ENCODE measurements at places on chromosomes 11 and 22.

- DNase-seq = no peak
Observed at GRCh38 chr22:37624876-37625275, 14.6 kb upstream of the SH3BP1 start.

- DNase-seq = no peak
Observed at GRCh38 chr11:130418756-130419155, 9.7 kb downstream of the ADAMTS8 start.

GRCh38 chr11:65546217-65546958 is 11.8 kb downstream of the LTBP3 start:
- DNase-seq = peak; percentile 99

DNA sequence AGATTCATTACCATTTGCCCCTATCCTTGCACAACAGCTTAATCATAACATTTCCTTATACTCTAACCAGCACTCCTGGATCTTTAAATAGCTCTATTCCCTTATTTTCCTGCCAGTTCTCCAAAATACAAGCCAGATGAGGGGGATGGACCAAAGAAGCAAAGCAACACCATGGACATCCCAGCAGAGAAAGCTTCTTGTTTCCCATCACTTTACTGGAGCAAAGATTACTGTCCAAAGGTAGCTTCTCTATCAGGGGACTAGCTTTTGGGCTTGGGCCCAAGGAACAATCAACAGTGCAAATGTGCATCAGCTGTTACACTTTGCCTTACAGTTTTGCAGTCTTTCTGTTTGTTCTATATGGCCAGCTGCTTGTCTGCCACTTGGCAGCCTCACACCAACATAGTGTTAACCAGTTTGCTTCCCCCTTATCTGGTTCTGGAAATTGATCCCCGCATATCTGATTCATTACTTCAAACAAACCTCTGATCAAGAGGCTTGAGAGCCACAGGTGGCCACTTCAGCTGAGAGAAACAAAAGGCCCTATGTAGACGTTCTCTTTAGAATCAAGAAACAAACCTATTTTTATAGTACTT is 814.3 kb downstream of the METTL15 start:
- DNase-seq = no peak

GRCh38 chr11:2290351-2290841 is 11.3 kb downstream of the C11orf21 start:
- no peak for DNase-seq

- no peak for DNase-seq
Observed at GRCh38 chr11:124339396-124340141, 19.6 kb upstream of the OR8D2 start.

DNA sequence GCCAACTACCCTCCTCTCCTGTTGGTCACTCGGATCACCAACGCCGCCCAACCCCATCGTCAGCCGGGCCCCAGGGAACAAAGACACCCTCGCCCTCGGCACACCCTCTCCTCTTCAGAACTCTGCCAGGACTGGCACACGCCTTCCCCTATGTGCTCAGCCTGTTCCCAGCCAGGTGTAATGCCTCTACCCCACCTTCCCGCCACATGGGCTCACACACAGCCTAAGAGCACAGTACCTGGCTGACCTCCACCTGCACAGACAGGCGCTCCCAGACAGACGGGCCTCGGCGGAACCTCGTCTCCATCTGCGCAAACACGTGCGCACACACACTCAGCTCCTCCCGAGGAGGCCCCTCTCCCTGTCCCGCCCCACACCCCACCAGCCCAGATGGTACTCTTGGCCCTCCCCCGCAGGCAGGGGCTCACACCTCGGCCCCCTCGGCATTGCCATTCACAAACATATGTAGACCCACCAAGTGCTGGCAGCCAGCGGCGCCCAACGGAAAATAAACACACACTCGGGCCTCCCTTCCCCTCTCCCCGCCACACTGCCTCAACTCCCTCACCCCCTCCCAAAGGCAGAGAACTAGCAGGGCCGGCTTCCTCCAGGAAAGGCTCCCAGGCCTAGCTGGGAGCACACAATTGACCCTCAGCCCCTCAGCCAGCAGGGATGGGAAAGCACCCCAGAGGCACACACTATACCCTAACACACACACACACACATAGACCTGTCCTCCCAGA is 8.5 kb downstream of the ELFN2 start:
- no peak for DNase-seq

- DNase-seq = no peak
Observed at GRCh38 chr11:121936370-121936769, 179.6 kb downstream of the BLID start.

GRCh38 chr11:2574043-2574552 is 125.7 kb downstream of the KCNQ1OT1 start:
- no peak for DNase-seq

DNA sequence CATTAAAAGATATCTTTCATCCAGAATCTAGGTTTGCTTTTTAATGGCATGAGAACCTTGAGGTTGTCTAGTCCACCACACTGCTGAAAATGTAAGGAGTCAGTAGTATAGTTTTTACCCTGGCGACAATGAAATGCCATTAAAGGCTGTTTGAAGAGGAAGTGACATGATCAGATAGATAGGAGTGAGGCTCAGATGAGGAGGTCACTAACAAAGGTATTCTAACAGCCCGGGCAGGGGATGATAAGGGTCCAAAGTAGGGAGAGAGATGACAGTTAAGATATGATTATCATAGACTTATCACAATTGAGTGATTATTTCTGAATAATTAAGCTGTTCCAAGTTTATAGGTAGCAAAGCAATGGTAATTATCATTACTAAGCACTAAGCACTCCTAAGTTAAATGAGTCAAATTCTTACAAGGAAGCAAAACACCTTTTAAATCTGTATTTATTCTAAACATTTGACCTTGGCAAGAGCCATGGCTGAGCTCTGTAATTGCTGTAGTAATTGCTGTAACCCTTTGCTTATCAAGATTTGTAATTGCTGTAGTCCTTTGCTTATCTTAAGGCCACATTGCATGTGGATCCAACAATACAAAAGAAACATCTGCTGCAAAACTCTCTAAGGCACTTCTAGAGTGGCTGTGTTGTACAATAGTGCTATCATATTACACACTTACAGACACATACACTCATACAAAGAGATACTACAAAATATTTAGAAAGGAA is 92.6 kb downstream of the ENTHD1 start:
- DNase-seq = no peak

GRCh38 chr11:76939219-76939631 is 78.5 kb downstream of the ACER3 start:
- no peak for DNase-seq
